ENCODE measurements at places on chromosomes 13 and 19. TPM values are rescaled to one million over a fixed set of nuclear protein-coding genes. Genes with fewer than 3 reads are reported as not detected.

Gene ZNF492
- total RNA-seq: 0.22 TPM

Gene FLT3LG
- total RNA-seq: 0.87 TPM

GRCh38 chr13:26549713-26550112 lies 7.8 kb upstream of the WASF3 start:
- DNase-seq: no peak

DNA sequence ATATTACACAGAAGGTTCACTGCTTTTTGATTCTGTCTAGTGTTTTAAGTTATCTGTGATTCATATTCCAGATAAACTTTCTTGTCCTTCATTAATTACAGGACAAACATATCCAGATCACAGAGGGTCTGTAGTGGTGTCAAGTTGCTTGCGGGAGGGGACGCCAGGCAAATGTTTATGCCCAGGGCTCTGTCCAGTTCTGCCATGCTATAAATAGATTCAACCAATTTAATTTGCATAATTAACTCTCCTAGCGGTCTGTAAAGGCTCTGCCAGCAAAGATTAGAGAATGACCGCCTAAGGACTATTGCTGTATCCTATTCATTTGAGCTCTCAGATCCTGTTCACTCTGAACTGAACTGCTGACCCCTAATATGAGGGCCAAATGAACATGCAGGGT lies 59.7 kb upstream of the TRPC4 start:
- DNase-seq: no peak

- DNase-seq: peak; percentile 77
These were observed 63.7 kb downstream of the CRYL1 start for GRCh38 chr13:20461860-20462532.

GRCh38 chr13:44380404-44381165 lies 7.0 kb downstream of the SERP2 start:
- no peak for DNase-seq

- DNase-seq: no peak
These were observed 4.6 kb upstream of the ATP8B3 start for GRCh38 chr19:1816530-1817298.

GRCh38 chr13:61415058-61415721 lies 459 bp downstream of the PCDH20 start:
- DNase-seq: no peak

DNA sequence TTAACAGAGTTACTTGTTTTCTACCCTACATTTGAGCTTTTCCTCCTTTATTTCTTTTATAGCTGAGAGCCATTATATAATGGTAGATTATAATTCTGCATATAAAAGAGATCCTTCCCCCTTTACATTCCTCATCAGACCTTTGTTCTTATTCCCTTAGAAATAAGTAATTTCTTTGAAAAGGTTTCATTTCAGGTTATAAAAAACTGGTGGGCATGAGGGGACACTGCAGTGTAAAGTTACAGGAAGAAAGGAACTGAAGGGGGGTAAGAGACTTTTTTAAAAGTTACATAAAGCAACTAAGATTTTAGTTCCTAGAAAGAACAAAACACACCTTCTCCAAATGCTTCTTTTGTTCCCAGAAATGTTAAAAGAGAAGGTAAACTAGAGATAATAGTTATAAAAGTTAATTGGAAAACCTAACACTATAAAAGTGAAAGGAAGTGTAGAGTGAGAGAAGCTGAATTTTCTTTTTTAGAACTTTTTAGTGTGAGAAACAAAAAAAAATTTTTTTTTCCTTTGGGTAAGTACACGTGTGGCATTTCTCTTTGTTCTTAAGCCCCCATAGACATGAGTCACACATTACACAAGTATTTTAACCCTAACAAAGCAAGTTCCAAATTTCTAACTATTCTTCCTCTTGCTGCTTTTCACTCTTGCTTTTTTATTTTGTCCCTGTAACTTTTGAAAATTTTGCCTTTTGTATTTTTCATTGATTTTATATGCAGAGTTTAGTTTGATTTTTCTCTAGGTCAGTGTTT lies 106.4 kb upstream of the MLNR start:
- DNase-seq: peak; percentile 73

DNA sequence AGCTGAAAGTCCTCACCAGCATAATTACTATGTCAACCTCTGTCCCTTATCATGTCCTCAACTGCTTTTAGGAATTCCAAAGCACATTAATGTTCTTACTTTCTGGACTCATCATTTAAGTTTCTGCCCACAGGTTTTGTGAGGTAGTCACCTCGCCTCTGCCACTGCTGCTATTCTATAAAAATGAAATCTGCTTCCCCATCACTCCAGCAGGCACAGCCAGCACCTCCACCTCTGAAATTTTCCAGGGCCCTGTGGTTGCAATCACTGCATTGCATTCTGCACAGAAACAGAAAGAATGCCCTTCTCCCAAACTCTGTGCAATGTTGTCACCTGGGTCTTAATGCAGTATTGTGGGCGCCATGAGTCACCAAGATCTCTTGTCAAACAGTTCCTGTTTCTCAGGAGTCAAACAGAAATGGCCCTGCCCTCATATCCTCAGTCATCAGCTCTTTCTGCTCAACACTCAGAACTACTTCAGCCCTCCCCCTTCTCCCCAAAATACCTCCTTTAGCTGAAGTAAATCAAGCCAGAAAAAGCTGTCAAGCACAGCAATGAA lies 529.2 kb upstream of the NBEA start:
- no peak for DNase-seq

DNA sequence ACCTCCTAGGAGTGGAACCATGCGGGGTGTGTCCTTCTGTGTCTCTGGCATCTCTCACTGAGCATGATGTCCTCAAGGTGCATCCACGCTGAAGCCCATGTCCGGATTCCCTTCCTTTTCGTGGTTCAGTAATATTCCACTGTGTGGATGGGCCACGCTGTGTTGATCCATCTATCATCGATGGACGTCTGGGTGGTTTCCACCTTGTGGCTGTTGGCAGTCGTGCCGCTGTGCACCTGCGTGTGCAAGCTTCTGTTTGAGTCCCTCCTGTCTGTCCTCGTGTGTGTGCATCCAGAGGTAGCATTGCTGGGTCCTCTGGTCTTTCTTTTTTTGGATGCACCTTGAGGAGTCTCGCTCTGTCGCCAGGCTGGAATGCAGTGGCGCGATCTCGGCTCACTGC lies 11.2 kb upstream of the GNA15 start:
- no peak for DNase-seq

DNA sequence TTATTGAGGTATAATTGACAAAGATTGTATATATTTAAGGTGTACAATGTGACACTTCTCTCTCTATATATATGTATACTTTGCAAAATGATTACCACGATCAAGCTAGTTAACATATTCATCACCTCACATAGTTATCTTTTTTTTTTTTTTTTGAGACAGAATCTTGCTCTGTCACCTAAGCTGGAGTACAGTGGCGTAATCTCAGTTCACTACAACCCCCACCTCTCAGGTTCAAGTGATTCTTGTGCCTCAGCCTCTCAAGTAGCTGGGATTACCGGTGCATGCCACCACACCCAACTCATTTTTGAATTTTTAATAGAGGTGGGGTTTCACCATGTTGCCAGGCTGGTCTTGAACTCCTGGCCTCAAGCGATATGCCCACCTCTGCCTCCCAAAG lies 3.7 kb downstream of the ZSCAN4 start:
- no peak for DNase-seq

DNA sequence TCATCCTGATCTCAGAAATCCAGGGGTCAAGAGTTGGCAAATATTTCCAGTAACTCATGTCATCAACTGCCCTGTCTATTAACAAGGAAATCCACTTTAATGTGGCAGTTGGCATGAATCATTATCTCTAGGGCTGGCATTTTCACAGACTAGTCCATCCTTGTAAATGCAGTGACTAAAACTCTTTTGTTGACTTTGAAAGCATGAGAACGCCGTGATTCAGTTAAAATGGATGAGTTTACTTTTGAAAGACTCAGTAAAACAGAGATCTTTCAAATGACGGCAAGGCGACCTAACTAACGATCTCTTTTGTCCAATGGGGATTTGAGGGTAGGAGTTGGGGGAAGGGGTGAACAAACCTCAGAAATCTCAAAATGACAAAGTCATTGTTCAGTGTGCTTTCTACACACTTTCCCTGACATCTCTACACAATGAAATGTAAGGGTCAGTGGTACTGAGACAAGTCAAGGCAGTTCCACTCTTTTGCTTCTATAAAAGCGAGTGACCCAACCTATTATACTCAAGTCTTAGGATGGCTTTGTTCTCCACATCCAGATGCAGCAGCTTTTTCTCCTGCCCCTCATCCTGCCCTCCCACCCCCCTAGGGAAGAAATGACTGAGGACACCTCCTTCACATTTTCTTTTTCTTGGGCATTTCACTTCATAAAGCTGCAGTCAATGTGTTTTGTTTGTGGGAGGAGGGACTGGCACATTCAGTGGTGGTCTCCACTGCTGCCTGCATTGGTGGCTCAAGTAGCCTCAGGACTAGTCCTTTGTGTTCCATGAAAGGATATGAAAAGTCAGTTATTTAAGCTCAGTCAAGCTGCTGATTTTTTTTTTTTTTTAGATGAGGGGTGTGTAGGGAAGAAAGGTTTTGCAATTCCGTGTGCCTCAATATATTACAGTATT lies 200.5 kb downstream of the ABCC4 start:
- DNase-seq: peak; percentile 71
